CMK (cell line): ENCODE measurements at places on chromosomes 2 and 18.

- no peak for DNase-seq
Measured at GRCh38 chr2:191688934-191689695, 11.2 kb downstream of the NABP1 start.

DNA sequence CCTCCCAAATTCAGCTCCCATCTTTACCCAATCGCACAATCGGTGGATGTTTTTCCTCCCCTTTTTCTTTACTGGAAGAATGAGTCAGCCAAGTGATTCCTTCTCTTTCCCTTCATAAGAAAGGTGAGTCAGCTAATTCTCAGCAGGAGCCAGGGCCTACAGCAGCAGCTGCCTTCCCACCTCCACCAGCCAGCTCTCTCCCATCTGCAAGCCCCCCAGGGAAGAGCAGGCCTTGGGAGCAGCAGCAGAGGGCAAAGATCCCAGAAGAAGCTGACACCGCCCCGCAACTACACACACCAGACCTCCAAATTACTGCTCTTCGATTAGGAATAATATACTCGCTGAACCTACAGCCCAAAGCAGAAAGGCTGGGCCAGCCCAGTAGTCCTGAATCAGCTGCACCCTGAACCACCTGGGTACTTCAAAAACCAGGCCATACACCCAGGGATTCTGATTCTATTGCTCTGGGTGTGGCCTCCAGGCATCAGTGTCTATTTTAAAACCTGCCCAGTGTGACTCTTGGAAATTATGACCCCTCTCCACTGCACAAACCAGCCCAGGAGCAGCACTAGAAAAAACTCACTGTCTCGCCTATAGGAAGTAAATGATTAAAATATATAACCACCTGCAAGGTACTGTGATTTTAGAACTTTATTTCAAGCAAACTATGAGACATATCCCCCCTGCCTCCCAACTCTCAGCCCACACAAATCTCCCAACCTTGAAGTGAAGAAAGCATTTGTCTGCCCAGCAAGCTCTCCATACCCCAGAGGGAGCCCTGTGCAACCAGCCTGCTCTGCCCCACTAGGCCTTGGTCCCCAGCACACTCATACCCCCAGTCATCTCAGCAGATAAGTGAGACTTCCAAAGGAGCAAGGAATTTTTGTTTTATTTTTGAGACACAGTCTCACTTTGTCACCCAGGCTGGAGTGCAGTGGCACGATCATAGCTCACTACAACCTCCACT, 7.3 kb downstream of the SFXN5 start:
- no peak for DNase-seq

DNA sequence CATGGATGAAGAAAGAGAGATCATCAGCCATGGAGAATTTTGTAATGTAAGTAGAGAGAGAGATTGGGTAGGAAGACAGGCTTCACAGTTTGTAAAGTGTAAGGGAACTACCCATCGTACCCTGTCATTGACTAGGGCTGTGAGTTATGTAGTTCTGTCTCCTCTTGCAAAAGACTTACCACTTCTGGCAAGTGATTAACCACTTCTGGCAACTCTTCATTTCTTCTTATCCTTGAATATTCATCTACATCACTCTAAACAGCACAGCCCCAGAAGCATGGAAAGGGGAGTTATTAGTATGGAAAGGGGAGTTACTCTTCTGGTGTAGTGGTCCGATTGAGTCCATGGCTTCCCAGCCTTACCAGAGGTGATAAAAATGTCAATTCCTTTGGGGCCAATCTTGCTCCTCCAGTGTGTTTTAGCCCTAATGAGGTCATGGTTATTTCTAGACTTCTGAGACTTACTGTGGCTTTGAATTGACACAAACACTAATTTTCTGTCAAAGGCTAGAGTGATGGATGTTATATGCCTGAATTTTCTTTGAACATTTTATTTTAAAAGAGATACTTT, 52.0 kb downstream of the STAT1 start:
- DNase-seq: no peak

- no peak for DNase-seq
Measured at GRCh38 chr2:67945056-67945455, 117.7 kb downstream of the C1D start.

DNA sequence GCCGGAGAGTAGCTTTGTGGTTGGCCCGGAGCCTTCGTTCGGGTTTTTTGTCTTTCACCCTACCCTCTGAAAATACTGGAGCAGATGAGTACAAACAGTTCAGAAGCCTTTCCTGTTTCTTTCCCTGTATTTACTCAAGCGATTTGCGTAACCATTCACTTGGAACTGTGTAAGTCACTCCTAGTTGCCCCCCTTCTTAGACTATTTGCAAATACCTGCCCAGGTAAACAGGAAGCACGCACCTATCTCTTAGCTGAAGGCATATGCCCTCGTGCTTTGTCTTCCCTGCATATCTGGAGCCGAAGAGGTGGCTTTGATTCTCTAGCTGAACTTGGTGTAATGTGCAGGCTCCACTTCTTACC, 1.4 kb downstream of the KCNS3 start:
- no peak for DNase-seq
